ENCODE measurements at places on chromosomes 5 and 9.

GRCh38 chr5:58294598-58295305, 165.1 kb downstream of the PLK2 start:
- peak; percentile 44 for DNase-seq

DNA sequence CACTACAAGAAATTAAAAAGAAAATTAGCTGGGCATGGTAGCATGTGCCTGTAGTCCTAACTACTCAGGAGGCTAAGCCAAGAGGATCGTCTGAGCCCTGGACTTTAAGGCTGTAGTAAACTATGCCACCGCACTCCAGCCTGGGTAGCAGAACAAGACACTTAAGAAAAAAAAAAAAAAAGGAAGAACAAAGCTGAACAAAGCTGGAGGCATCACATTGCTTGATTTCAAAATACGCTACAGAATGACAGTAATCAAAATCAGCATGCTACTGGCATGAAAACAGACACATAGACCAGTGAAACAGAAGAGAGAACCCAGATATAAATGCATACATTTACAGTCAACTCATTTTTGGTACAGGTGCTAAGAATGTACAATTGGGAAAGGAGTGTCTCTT, 14.5 kb upstream of the OTULIN start:
- DNase-seq: no peak

DNA sequence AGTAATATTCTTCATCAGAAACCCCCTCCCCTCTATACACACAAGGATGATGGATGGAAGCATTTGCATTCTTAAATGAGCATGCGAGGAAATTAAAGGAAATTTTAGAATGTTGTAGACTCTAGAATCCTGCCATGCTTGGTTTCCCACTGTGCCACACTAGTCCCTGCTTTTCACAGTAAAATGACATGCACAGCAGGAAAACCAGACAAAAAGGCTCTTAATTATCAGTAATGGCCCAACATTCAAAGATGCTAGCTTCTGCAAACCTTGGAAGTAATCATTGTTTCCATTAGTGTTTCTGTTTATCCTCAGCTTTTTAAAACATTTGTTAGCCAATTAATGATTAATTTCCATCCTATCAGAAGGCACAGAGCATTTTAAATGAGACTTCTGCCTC, 255.8 kb downstream of the SLCO4C1 start:
- no peak for DNase-seq

DNA sequence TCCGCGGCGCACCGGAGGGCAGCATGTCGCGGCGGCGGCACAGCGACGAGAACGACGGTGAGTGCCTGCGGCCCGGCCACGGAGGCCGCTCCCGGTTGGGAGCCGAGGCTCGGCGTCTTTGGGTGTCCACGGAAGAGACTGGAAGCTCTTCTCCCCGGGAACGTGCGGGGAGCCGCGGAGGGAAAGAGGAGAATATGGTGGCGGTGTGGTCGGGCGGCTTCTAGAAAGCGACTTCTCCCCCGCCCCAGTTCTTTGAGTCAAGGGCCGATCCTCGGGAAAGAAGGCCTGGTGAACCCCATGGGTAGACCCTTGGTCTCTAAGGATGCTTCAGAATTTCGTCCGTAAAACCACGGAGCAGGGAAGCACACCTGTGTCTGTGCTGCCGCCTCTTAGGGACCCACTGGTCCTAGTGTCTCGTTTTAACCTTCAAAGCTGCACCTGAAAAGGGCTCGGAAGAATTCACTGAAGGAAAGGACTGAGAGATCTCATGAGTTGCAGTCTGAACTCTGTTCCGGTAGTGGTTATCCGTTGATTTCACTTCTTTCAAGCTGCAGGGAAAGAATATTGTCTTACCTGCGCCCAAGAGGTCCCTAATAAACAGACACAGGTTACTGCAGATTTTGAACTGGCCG, 354 bp downstream of the NCBP1 start:
- no peak for DNase-seq

DNA sequence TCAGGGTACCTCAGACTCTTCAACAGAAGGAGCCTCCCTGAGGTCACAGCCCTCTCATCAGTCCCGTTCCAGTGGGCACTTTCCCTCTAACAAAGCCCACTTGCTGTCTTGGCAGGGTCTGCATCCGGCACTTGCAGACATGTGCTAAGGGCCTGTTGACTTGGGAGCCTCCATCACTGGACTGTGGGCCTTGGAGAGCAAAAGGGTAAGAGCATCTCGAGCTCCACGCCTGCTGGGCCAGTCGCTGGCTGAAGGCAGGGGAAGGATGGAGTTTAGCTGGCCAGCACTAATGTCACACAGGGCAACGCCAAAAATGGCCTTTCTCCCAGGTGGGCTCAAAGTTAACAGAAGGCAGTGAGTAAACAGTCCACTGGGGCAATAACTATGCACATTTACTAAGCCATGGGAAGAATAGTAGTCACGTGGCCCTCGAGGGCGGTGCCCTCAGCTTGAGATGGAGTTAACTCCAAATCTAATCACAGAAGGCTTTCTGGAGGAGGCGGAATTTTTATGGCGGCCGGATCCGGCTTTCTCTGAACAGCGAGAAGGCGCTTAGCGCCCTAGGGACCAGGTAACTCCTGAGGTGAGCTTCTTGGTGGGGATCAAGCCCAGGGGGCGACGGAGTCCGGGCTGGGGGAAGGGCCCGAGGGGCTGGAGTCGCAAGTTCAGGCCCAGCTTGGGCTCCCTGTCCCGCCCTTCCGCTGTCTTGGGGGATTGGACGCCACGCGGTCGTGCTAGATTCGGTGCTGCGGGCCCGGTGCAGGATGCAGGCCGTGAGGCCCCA, 2.0 kb upstream of the NSD1 start:
- no peak for DNase-seq

Measured in NCI-H226 (cell line).